Smooth muscle cell of the coronary artery (primary cell): ENCODE measurements at places on chromosomes 16 and 17. TPM values are rescaled to one million over a fixed set of nuclear protein-coding genes. Genes with fewer than 3 reads are reported as not detected.

Gene EVPLL
- total RNA-seq = not detected in 2 replicates

Gene PRR29
- 0.15 and 0.70 TPM in 2 replicates for total RNA-seq

Gene GPRC5C
- 9.4 and 9.7 TPM in 2 replicates for total RNA-seq

Gene CENPV
- 4.8 and 28.1 TPM in 2 replicates for total RNA-seq

Gene NPIPA5
- 1.5 TPM in 1 of 2 replicates, not detected in the other for total RNA-seq

Gene CACNG1
- total RNA-seq = not detected in 2 replicates

Gene CTF1
- 0.23 and 0.98 TPM in 2 replicates for total RNA-seq

Gene TM4SF5
- total RNA-seq = not detected in 2 replicates

Gene KRTAP9-2
- not detected in 2 replicates for total RNA-seq

Gene TAOK2
- 36.0 and 45.1 TPM in 2 replicates for total RNA-seq
